ENCODE measurements at places on chromosomes 4 and X. TPM values are rescaled to one million over a fixed set of nuclear protein-coding genes. Genes with fewer than 3 reads are reported as not detected.

DNA sequence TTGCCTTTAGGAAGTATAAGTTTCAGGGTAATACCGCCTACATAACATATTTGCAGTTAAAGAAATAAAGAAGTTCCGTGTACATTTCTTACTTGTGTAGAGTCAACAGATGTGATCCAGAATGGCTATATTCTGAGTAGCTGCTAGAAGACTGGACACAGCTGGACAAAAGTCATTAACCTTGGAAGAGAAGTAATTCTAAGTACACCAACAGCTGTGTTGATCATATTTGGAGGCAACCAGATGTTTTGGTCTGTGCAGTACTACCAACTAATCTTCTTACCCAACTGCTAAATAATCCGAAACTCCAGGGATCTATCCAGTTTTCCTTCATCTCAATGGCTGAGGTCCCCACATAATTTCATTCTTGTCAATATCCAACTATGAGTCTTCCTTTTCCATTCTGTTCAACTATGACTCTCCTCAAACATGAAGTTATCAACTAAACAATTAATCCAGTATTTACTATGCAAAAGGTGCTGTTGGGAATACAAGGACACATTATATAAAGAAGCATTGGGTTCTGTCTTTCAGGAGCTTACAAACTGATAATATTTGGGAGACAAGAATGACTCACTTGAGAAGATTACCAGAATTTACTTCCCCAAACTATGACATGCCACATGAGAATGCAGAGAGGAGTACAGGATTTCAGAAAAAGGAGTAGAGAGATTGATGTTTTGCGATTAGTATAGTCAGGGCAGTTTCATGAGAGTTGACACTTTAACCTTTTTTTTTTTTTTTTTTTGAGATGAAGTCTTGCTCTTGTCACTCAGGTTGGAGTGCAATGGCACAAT, 78.2 kb downstream of the COL4A6 start:
- no peaks in the 10 kb centered on the region for H3K4me1 ChIP-seq
- H3K36me3 ChIP-seq, result no peaks in the 10 kb centered on the region
- no peak overlapping the region for H3K4me3 ChIP-seq
- DNase-seq, result no peak
- peaks cover 14% of the 10 kb centered on the region for H3K27me3 ChIP-seq

GRCh38 chr4:36704289-36704688, 422.9 kb downstream of the DTHD1 start:
- H3K36me3 ChIP-seq, result no peaks in the 10 kb centered on the region
- no peak overlapping the region for H3K4me3 ChIP-seq
- H3K27ac ChIP-seq, result no peak overlapping the region
- DNase-seq, result no peak
- no peaks in the 10 kb centered on the region for H3K4me1 ChIP-seq

- H3K27ac ChIP-seq, result no peak overlapping the region
- no peak for DNase-seq
- H3K27me3 ChIP-seq, result no peaks in the 10 kb centered on the region
- H3K36me3 ChIP-seq, result no peaks in the 10 kb centered on the region
- no peak overlapping the region for H3K4me3 ChIP-seq
These were observed 56.0 kb upstream of the RELL1 start for GRCh38 chr4:37742149-37742548.

TLR8 gene
- total RNA-seq, result not detected

PPEF2 gene
- not detected for total RNA-seq

Data from activated T-cell treated with anti-CD3 and anti-CD28 coated beads, Interleukin-2, amount 50 U/mL, for 72 hours (primary cell).